ENCODE measurements at places on chromosomes 11 and 22. TPM values are rescaled to one million over a fixed set of nuclear protein-coding genes. Genes with fewer than 3 reads are reported as not detected.

Gene IFITM10
- total RNA-seq: 0.89 TPM

Gene USP2
- total RNA-seq: 1.00 TPM

Gene ANGPTL5
- not detected for total RNA-seq

Gene ALX4
- total RNA-seq: under 0.01 TPM

Gene OR4D10
- total RNA-seq: not detected

Gene LRRC56
- total RNA-seq: 0.62 TPM

Gene GRAMD4
- total RNA-seq: 59.5 TPM
